ENCODE measurements at places on chromosomes 12 and 14. TPM values are rescaled to one million over a fixed set of nuclear protein-coding genes. Genes with fewer than 3 reads are reported as not detected.
A peak's percentile ranks its signal among the peaks of the same experiment; 100 is the strongest.

SRSF5 gene
- total RNA-seq = 113 TPM

RDH12 gene
- total RNA-seq = not detected

GPRC5D gene
- not detected for total RNA-seq

SDR9C7 gene
- not detected for total RNA-seq

MARS1 gene
- total RNA-seq = 78.0 TPM

RHEBL1 gene
- not detected for total RNA-seq

PTPRB gene
- total RNA-seq = 49.5 TPM

KRT85 gene
- total RNA-seq = not detected

MTA1 gene
- total RNA-seq = 118 TPM

ABCC9 gene
- 19.8 TPM for total RNA-seq

DNA sequence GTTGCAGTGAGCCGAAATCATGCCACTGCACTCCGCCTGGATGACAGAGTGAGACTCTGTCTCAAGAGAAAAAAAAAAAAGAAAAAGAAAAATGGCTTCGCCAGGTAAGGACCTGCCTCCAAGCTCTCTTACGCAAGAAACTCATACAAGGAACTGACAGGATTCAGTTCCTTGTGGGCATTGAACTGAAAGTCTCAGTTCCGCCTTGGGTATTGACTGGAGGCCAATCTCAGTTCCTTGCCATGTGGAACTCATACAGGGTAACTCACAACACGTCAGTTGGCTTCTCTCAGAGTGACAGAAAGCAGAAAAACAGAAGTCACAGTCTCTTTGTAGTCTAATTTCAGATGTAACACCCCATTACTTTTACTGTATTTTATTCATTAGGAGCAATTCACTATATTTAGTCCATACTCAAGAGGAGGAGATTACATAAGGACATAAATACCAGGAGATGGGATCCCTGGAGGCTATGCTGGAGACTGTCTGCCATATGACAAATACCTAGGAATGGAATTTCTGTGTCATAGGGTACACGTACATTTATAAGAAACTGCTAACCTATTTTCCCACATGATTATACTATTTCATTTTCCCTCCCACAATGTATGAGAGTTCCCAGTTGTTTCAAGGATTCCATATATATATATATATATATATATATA lies 11.4 kb upstream of the NOPCHAP1 start:
- H3K4me3 ChIP-seq = no peak overlapping the region
- H3K27me3 ChIP-seq = no peaks in the 10 kb centered on the region
- no peak for DNase-seq

DNA sequence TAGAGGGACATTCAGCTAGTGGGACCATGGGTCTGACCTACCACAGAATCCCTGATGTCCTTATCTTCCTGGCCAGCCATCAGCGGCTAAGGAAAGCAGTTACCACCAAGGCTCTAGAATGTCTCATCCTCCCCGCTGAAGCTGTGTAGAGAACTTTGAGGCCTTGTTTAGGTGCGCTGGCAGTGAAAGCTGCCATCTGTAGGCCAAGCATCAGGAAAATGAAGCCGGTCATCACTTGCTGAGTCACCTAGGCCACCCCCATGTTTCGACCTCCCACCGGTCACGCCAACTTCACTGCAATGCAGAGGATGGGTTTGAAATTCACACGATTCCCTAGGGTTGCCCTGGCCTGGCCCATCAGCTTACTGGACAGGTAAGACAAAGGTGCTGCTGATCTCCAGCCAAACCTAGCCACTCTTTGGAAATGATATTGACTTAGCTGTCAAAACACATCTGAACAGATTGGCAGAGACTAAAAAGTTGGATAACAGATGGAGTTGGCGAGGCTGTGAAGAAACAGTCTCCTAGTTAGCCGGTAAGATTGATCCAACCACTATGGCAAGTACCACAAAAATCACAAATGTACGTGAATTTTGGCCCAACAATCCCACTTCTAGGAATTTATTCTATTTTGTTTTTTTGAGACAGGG lies 52.0 kb downstream of the NOS1 start:
- no peak for DNase-seq
- no peaks in the 10 kb centered on the region for H3K36me3 ChIP-seq

DNA sequence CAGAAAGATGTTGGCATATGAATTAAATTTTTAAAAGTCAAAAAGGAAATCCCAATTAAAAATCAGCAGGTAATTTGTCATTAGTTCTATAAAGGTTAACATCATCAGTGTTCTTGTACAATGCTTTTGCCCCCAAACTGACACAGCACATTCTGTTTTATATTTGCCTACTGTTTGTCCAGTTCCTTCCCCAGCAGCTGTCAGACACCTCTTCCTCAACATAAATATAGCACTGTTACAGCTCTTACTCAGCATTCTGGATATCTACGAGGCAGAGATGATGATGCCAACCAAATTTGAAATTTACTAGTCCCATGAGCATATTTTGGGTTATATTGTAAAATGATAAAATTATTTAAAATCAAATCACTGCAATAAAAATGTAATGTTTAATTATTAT lies 124.6 kb downstream of the SINHCAF start:
- H3K27me3 ChIP-seq = no peaks in the 10 kb centered on the region
- H3K27ac ChIP-seq = no peak overlapping the region
- no peaks in the 10 kb centered on the region for H3K4me1 ChIP-seq
- DNase-seq = no peak

GRCh38 chr12:60689137-60689536 lies 1093.3 kb downstream of the SLC16A7 start:
- H3K4me3 ChIP-seq = no peak overlapping the region
- no peak for DNase-seq
- H3K27me3 ChIP-seq = no peaks in the 10 kb centered on the region
- no peaks in the 10 kb centered on the region for H3K36me3 ChIP-seq
- no peak overlapping the region for H3K27ac ChIP-seq

- no peak overlapping the region for H3K4me3 ChIP-seq
- H3K27ac ChIP-seq = peak overlapping the region; percentile 95
- peaks cover 16% of the 10 kb centered on the region for H3K4me1 ChIP-seq
These were observed 12.4 kb downstream of the TNS2 start for GRCh38 chr12:53062011-53062961.

- no peak for DNase-seq
- no peak overlapping the region for H3K4me3 ChIP-seq
- H3K4me1 ChIP-seq = peaks cover 4% of the 10 kb centered on the region
- H3K36me3 ChIP-seq = no peaks in the 10 kb centered on the region
These were observed 65.8 kb downstream of the DUSP6 start for GRCh38 chr12:89286501-89286900.

DNA sequence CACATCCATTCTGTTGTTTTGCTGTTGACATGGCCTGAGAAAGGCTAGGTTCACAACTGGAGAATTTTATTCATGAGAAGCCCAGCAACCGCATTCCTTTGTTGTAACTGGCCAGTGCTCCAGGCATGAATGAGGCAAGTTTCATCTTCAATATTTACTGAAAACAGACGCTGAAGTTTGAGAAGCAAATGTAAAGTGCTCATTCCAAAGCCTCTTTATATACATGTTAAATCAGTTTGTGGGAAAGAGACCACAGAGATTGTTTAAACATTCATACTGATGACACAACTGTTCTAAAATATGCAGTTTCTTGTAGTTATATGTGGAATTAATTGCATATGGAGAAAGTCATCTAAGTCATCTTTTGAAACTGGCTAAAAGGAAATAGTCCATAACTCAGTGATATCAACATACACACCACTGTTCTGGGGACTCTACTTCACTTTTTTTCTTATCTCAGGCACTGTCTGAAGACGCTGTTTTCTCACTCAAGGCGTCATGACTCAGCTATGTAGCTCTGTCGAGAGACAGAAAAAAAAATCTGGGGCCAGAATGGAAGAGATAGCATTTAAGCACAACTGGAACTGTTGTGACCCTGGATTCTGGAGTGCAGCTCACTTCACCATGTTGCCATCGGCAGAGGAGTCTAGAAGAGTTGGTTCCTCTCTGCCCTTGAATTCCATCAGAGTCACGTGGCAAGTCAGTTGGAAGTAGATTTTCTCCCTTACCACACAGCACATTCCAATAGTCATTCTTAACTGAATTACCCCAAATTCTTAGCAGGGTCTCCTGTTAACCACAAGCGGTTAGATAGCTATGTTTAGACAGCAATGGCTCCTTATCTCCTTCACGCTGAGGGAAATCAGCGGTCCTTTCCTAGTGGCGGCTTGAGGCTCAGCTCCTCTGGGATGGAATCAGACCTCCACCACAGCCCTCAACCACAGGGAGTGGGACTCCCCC lies 258.4 kb upstream of the HMGA2 start:
- H3K4me1 ChIP-seq = no peaks in the 10 kb centered on the region
- H3K4me3 ChIP-seq = no peak overlapping the region
- H3K27ac ChIP-seq = no peak overlapping the region

DNA sequence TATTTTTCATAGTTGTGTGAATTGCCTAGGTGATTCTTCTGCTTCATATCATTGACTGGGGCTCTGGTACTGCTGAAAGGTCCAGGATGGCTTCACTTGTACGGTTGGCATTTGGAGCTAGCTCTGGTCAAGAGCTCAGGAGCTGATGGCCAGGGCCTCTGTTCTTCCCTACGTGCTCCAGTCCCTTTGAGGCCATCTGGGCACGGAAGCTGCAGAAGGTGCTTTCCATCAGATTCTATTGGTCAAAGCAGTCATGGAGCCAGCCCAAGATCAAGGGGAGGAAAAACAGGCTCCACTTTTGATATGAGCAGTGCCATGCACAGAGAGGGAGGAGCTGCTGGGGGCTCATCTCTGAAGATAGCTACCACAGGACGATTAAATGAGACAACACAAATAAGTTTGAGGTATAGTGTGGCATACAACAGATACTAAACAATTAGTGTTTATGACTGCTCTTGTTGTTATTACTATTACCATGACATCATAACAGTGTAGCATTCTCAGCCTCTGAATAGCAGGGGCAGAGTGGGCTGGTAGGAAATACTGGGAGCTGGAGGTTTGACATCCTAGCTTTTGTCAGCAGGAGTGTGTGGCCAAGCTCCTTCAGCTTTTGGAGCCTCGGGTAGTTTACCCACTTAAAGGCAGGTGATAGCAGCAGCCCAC lies 10.4 kb downstream of the KRT83 start:
- H3K27me3 ChIP-seq = no peaks in the 10 kb centered on the region
- H3K4me3 ChIP-seq = no peak overlapping the region
- peaks cover 5% of the 10 kb centered on the region for H3K4me1 ChIP-seq

- H3K27me3 ChIP-seq = no peaks in the 10 kb centered on the region
- no peaks in the 10 kb centered on the region for H3K36me3 ChIP-seq
- DNase-seq = no peak
- no peaks in the 10 kb centered on the region for H3K4me1 ChIP-seq
These were observed 253.9 kb upstream of the MDGA2 start for GRCh38 chr14:47929334-47929733.

DNA sequence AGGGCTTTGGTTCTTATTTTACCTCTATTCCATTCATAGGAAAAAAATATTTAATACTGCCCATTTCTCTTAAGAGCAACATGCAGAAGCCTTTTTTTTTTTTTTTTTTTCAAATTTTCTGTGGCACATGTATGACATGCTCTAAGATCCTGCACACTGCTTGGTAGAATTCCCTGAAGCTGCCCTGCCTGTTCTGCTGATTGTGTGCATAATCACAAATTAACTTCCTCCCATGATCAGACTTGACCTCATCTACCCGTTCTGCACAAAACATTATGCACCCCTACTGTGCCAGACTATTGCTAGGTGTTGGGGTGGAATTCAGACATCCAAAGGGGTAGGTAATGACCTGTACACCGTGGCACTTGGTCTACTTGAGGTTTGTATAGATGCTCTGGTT lies 22.2 kb downstream of the SUDS3 start:
- H3K27me3 ChIP-seq = no peaks in the 10 kb centered on the region
- no peak overlapping the region for H3K4me3 ChIP-seq
- H3K27ac ChIP-seq = no peak overlapping the region
- H3K36me3 ChIP-seq = peaks cover 95% of the 10 kb centered on the region
- DNase-seq = no peak
- H3K4me1 ChIP-seq = no peaks in the 10 kb centered on the region

GRCh38 chr12:59736359-59736758 lies 140.5 kb downstream of the SLC16A7 start:
- no peaks in the 10 kb centered on the region for H3K27me3 ChIP-seq
- no peaks in the 10 kb centered on the region for H3K36me3 ChIP-seq
- no peak overlapping the region for H3K27ac ChIP-seq
- no peak for DNase-seq
- no peaks in the 10 kb centered on the region for H3K4me1 ChIP-seq

DNA sequence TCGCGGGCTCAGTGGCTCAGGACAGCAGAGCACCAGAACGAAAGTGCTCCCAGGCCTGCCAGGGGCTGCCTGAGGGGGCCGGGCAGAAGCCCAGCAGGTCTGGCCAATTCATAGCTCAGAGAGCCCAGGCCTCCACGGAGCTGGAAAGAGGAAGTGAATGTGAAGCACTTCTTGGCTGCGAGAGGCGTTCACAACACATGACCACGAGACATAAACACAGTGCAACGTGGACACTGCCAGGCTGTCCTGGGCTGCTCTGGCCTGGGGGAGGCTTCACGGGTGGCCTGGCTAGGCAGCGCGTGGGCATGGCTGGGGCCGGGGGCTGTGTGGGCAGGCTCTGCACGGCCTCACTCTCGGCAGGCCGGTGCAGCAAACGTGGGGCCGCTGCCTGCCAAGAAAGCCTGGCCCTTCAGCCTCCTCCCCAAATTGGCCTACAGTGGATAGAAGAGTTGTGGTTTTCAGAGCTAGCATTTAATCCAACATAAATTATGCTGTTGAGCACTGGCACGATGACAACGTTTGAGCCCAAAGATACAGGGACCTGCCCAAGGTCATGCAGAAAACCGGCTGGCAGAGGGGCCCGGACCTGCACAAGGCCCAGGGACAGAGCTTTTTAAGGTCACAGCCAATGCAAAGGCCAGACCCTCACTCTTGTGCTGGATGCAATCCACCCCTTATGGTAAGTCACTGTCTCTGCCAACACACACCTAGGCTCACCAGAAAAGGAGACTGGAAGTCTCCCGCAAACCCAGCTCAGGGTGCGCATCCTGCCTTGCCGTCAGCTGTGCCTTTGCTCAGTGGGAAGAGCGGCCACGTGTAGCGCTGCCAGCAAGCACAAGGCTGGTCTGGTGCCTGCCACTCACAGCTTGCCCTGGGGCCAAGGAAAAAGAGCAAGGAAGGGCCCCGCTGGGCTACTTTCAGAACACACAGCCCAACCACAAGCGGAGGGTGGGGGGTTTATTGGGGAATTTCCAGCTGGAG lies 8.6 kb downstream of the SLC25A29 start:
- peak; percentile 85 for DNase-seq
- peak overlapping the region; percentile 67 for H3K27ac ChIP-seq
- peak overlapping the region; percentile 23 for H3K4me3 ChIP-seq
- H3K4me1 ChIP-seq = peaks cover 18% of the 10 kb centered on the region
- no peaks in the 10 kb centered on the region for H3K27me3 ChIP-seq
- H3K36me3 ChIP-seq = no peaks in the 10 kb centered on the region

DNA sequence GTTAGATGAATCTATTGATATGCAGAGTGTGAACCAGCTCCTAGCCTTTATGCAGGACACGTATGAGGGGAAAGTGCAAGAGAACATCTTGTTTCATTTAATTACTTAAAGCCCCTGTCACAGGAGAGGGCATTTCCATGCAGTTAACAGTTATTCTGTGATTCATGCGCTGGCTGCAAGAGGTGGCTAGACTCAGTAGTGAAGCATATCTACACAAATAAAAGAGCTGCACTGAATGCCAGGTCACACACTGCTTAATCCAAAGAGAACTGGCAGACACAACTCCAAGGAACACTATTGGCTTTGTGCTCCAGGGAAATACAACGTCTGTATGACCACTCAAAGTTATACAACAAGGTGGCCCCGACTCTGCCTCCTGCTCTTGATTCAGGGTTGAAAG lies 394.1 kb downstream of the C12orf75 start:
- no peak for DNase-seq
- H3K4me3 ChIP-seq = no peak overlapping the region
- H3K27me3 ChIP-seq = no peaks in the 10 kb centered on the region

GRCh38 chr14:101226265-101226602 lies 322.7 kb upstream of the RTL1 start:
- H3K27ac ChIP-seq = no peak overlapping the region
- H3K36me3 ChIP-seq = no peaks in the 10 kb centered on the region
- no peak overlapping the region for H3K4me3 ChIP-seq

All from ascending aorta (tissue), 2 donors.